Mesangial cell (primary cell): ENCODE measurements at places on chromosomes 6 and 20. TPM values are rescaled to one million over a fixed set of nuclear protein-coding genes. Genes with fewer than 3 reads are reported as not detected.

Gene UST
- 1.6 and 3.3 TPM in 2 replicates for total RNA-seq

Gene QRSL1
- total RNA-seq: 5.9 and 8.7 TPM in 2 replicates

Gene INSM1
- not detected in 2 replicates for total RNA-seq

Gene NKAIN2
- 0.33 and 0.76 TPM in 2 replicates for total RNA-seq

Gene NNAT
- 20.9 and 41.1 TPM in 2 replicates for total RNA-seq

Gene BPIFA2
- not detected in 2 replicates for total RNA-seq

Gene ZNF184
- total RNA-seq: 3.3 and 3.4 TPM in 2 replicates

Gene SMIM8
- 2.0 and 2.7 TPM in 2 replicates for total RNA-seq

Gene NELFE
- total RNA-seq: 108 and 116 TPM in 2 replicates

Gene CD24
- 214 and 1,378 TPM in 2 replicates for total RNA-seq

Gene PKIG
- 36.3 and 52.0 TPM in 2 replicates for total RNA-seq

Gene CTCFL
- total RNA-seq: under 0.01 TPM in 1 of 2 replicates, not detected in the other

Gene SMPDL3A
- 7.0 and 7.4 TPM in 2 replicates for total RNA-seq
